Stimulated activated CD4-positive, alpha-beta T cell treated with anti-CD3 and anti-CD28 coated beads, Interleukin-2, amount 100 ng/mL, for 4 hours (primary cell): ENCODE measurements at places on chromosomes 2 and 18.

- no peak for DNase-seq
Observed at GRCh38 chr18:5997361-5997760, 102.0 kb upstream of the TMEM200C start.

DNA sequence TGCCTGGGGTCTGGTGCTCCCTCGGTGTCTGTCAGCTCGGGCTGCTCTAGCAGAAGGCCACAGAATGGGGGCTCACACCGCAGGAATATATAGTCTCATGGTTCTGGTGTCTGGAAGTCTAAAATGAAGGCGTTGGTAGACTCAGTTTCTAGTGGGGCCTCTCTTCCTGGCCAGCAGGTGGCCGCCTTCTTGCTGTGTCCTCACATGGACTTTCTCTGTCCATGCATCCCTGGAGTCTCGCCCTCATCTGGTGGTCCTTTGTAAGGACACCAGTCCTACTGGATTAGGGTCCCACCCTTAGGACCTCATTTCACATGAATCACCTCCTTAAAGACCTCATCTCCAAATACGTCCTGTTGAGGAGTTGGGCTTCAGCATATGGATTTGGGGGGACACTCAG lies 65.7 kb downstream of the RRM2 start:
- no peak for DNase-seq

- DNase-seq: peak; percentile 82
Observed at GRCh38 chr2:27050281-27050995, 1.0 kb upstream of the AGBL5 start.

- DNase-seq: no peak
Observed at GRCh38 chr2:69090820-69091219, 77.8 kb downstream of the ANTXR1 start.

GRCh38 chr2:240139666-240140393 lies 628 bp downstream of the OTOS start:
- no peak for DNase-seq

DNA sequence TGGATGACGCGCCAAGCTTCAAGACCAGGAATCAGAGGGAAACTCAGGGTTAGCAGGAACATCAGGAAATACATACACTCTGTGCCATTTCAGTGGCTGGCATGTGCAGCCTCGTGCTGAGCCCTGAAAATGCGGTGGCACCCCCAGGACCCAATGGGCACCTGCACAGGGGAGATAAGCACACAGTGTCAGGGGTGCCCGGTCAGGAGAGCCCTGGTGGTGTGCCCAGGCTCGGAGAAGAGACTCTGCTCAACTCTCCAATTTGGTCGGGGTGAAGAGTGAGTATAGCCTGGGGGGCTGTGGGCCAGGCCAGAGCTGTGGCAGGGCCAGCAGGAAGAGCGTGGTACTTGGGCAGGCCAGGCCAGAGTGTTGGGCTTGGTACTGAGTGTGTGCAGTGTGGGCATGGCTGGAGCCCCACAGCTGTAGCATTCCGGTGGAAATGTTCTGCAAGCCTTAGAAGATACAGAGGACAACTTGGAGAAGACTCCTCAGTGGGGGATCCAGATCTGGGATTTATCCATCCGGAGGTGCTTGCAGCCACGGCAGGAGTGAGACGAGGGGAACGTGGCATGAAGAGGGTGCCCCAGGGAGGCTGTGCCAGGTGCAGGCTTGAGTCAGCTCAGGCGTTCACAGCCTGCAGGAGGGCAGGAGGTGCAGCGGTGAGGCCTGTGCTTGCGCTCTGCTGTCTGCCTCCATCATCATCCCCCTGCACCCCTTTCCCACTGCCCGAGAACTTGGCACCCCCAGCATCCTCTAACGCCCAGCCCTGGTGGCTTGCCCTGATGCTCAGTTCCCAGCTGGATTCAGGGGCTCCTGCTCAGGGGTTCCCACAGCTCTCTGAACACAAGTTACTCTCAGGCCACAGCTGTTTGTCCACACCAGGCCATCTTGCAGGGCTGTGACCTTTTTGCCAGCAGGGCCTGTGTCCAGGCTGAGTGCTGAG lies 451.7 kb upstream of the HS6ST1 start:
- DNase-seq: no peak

GRCh38 chr2:3505771-3506170 lies 13.6 kb downstream of the ADI1 start:
- no peak for DNase-seq

- no peak for DNase-seq
Observed at GRCh38 chr2:212193056-212193455, 345.5 kb downstream of the ERBB4 start.

DNA sequence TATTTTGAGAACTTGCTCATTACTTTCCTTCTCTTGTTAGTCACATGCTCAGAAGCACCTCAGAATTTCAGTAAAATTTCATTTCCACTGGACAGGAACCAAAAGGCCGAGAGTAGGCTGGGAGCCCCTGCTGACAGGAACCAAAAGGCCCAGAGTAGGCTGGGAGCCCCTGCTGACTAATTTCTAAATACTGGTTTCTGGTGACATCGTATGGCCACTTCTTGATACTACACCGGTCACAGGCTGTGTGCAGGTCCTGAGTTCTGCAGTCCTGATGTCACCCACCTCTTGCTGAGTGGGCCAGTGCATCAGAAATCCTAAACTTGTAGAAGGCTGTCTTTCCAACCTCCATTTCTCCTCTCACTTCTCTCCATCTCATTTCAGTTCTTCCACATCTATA lies 17.7 kb upstream of the EN1 start:
- DNase-seq: no peak

DNA sequence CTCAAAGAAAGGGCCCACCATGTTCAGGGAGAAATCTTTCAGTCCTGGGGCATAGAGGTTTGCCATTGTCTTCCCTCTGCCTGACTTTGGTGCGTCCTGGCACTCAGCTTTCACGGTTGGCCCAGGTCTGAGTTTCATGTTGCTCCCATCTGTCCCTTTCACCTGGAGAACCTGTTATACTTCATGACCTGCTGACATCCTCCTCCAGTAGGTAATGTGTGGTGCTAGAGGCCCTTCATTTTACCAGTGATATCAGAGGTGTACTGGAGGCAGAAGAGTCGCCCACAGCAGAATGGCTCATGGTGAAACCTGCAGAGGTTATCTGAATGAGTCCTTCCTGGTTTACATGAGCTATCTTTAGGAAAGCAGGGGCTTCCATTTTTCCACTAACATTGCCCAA lies 128.8 kb upstream of the DLX2 start:
- no peak for DNase-seq

GRCh38 chr2:220489121-220489520 lies 861.7 kb downstream of the SLC4A3 start:
- DNase-seq: no peak

- DNase-seq: no peak
Observed at GRCh38 chr18:58320907-58321561, 277.0 kb downstream of the NEDD4L start.

DNA sequence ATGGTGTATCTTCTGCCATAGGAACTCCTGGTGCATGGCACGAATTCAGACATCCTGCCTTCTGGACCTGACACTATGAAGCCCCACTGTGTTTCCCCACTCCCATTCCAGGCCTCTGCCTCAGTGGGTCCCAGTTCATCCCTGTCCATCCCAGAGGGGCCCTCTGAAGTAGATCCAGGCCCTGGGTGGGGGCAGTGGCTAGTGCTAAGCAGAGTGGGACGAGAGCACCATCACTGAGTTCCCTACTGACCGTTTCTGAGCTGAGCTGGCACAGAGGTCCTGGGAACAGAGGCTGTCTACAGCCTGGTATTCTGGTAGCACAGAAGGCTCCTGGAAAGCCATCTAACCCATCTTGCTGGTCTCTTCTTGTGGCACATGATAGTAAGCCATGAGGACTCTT lies 54.0 kb downstream of the ATOH8 start:
- no peak for DNase-seq

DNA sequence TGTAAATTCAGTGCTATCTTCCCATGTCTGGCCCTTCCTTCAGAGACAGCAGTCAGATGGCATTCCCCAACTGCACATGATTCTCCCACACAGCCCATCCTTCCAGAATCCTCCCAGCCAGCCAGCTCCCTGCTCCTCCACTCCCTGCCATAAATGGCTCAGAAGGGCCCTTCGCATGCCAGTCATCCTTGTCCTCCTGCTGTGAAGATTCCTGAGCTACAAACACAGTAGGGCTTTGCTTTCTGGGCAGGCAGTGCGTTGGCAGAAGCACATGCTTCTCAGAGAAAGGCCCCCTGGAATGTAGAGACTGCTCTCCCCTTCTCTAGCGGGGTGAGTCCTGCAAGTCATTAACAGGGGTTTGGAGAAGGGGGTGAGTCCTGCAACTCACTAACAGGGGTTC lies 71.9 kb downstream of the TEX51 start:
- no peak for DNase-seq

DNA sequence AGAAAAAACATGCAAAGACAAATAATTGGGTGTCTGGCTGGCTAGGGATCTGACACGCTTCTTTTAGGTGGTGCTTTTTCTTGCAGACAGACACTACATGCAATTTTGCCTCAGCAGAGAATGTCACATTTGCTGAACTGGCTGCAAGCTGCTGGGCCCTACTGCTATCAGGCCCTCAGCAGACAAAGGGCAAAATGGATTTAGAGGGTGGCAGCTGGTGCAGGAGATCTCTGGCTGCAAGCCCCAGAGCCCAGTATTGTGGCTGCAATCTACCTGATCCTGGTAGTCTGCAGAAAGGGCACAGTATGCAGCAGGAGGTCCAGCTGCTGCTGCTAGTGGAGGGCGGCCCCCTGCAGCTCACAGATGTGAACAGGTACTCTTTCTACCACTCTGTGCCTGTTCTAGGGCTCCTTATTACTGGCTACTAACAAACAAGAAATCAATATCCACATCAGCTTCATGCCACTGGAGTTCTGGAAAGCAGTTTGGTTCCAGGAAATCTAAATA lies 796.7 kb upstream of the CELF4 start:
- DNase-seq: no peak

GRCh38 chr2:36013064-36013463 lies 342.5 kb upstream of the CRIM1 start:
- DNase-seq: no peak

- DNase-seq: no peak
Observed at GRCh38 chr2:213640738-213641425, 356.6 kb downstream of the SPAG16 start.

- no peak for DNase-seq
Observed at GRCh38 chr2:27085673-27086089, 891 bp upstream of the KHK start.

DNA sequence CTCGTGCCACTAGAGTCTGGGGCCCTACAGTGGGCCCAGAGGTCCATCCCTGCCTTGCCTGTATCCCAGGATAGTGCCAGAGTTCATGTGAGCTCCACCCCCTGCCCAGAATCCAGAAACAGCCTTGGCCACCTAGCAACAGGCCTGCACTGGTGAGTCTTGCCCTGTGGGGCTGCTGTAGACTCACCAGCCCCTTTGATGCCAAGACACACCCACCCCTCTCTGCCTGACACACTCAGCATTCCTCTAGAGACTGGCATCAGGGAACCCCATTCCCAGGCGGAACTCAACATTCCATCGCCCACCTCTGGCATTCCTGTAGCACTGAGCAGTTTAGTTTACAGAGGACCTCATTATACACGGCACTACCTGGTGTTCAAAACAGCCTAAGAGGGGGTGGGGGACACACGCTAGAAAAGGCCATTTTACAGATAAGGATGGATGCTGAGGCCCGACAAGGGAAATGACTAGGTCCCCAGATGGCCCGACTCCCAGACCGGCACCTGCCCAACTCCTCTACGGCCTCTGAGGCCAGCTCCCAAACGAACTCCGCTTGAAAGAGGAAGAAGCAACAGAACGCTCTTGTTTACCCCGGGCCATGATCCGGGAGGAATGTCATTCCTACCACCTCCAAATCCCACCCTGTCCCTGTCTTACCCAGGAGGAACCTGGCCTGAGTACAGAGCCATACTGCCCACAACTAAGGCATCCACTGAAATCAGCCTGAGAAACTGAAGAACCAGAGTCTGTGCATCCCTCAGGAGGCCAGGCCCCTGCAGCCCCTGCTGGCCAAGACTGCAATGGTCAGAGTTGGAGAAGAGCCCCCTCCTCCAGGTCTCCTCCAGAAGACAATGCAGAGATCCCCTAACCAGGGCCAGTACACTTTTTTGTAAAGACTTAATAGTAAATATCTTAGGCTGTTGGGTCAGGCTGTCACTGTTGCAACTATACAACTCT lies 180.2 kb downstream of the TNS1 start:
- DNase-seq: no peak

DNA sequence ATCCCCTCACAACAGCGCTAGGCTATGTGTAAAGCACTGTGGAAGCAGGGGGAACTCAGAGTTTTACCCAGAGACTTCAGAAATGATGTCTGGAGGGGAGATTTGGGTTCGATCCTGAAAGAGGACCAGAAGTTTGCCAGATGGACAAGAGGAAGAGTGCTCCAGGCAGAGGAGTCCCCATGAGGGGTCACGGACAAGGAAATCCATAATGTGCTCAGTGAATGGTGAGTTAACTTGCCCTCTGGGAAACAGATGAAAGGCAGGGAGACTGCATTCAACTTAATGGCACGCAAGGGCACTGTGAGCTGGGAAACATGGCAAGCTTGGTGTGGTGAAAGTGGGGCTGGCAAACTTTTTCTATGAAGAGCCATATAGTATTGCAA lies 6.0 kb upstream of the ASAP2 start:
- no peak for DNase-seq

GRCh38 chr2:173749315-173749714 lies 215.9 kb downstream of the SP3 start:
- no peak for DNase-seq

DNA sequence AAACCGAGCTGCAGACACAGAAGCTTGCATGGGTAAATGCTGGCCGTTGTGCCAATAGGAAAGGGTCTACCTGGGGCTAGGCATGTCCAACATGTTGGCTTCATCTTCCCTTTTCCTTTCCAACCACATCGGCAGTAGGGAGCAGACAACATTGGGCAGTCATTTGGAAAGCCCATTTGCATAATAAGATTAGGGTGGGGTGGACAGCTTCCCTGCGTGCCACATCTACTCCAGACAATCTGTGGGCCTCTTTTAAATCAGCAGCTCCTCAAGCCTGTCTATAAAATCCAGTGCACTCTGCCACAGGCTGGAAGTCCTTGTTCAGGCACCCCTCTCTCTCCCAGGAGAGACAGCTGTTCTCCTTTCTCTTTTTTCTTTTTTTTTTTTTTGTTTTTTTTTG lies 203.6 kb upstream of the KYNU start:
- no peak for DNase-seq

DNA sequence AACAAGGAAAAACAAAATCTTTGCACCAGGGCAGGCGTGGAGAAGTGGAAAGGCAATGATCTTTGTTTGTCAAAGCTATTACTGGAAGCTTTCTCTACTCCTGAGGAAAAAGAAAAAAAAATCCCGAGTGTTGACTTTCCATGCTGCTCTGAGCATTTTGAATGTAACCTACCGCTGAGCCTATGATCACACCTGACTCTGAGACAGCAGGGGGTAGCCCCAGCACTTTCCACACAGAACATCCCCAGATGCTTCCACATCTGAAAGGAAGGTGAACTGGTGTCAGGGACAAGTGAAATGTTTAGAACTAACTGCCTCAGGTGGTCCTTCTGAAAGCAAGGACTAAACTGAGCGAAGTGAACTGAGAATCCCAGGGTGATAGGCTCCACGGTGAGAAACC lies 1315.1 kb upstream of the DDX18 start:
- DNase-seq: no peak
